Esophagus squamous epithelium (tissue), 5 donors: ENCODE measurements at places on chromosomes 5 and 9. TPM values are rescaled to one million over a fixed set of nuclear protein-coding genes. Genes with fewer than 3 reads are reported as not detected.

UBE2QL1 gene
- total RNA-seq, result 1.5 TPM

GABRP gene
- total RNA-seq, result 1.1 TPM

SIGMAR1 gene
- total RNA-seq, result 112 TPM

- DNase-seq, result no peak
Observed at GRCh38 chr5:141822144-141822543, 56.1 kb downstream of the PCDH1 start.

DNA sequence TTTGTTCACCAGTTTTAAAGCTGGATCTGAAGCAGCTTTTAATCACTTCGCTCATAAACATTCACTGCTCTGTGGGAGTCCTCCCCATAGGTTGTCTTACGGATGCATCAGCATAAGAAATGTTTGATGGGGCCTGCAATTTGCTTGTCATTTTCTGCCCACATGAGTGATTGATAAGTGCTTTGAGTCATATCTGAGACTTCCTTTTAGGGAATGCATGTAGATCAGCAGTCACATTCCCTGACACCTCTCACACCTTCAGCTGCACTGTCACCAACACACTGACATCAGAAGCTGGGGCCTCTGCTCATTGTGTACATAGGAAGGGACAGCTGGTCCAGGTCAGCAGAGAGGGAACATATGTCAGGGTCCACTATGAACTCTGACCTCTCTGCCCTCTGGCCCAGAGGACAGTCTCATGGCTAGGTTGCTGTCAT is 84.1 kb upstream of the SPATA31D4 start:
- no peak for DNase-seq

GRCh38 chr9:8693464-8693863 is 893.9 kb upstream of the DMAC1 start:
- no peak for DNase-seq

- DNase-seq, result no peak
Observed at GRCh38 chr5:122053181-122054109, 24.6 kb downstream of the LOX start.
